Non-pigmented ciliary epithelial cell (primary cell): ENCODE measurements at places on chromosomes 16 and 17.

DNA sequence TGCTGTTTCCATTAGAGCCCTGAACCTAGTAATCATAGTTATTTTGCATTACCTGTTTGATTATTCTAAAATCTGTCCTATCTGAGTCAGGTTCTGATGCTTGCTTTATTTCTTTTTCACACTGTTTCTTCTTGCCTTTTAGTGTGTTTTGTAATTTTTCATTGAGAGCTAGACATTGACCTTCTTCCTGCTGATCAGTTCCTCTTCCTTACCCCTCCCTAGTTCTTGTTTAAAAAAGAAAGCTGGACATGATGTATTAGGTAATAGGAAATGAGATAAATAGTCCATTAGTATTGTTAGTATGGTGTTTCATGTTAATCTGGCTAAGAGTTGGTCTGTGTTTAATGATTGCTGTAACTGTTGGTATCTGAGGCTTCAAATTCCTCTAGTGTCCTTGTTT, 13.4 kb downstream of the WWP2 start:
- no peak for DNase-seq

GRCh38 chr17:74146196-74146595, 57.3 kb upstream of the RPL38 start:
- DNase-seq = no peak

DNA sequence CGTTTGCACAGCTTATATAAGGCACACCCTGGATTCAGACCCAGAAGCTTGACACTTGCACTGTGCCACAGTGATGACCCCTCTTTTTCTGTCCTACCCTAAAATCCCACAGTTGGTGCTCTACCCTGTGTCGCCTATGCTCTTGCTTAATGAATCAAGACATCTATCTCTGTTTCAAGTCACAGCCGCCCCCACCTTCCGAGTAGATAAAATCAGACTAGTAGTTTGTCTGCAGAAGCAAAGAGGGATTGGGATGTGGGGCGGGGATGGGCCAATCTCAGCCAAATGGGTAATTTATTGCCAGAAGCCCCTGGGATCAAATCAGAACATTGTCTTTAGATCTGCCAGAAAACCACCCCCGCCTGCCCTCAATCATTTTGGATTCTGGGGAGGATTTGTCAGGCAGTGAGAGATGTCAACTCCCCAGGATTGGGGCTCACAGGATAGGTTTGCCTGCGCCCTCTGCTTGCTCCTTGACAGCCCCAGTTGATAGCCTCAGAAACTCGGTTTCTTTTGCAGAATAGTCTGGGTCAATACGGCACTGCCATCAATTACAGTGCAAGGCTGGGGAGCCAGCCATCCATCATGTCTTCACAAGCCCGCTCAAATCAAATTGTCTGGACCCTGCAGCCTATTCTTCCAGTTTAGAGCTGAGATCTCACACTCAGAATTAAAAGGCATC, 520.8 kb downstream of the GRIN2A start:
- no peak for DNase-seq

DNA sequence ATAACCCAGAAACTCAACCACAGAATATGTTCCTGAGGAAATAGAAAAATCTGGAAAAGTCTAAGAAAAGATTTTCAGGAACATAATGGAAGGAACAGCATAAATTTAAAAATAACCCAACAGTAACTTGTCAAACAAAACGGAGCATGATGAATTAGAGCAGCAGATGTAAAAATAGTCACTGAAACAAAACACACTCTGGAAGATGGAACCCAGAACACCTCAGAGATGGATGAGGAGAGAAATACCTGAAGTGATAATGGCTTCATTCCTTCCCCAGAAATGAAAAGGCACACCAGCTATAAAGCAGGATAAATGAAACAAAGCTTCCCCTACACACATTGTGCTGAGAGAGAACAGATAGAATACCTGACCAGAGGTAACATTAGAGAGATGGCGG, 6.3 kb downstream of the TK1 start:
- no peak for DNase-seq

- no peak for DNase-seq
These were observed 41.7 kb downstream of the BRIP1 start for GRCh38 chr17:61821655-61822054.

DNA sequence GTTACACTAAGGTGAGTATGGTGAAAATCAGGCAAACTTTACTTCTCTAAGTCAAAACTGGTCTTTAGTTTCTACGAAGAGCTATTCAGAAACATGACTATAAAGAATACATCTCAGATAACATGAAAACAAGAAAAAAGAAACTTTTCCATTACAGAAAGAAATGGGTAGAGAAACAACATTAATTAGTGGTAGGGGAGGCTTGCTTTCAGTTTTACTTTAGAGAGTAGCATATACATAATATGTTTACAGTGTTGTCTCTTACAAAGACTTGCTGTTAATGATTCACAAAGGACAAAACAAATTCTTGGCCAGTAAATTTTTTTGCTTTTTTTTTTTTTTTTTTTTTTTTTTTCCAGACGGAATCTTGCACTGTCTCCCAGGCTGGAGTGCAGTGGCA, 34.2 kb downstream of the CRLF3 start:
- no peak for DNase-seq

DNA sequence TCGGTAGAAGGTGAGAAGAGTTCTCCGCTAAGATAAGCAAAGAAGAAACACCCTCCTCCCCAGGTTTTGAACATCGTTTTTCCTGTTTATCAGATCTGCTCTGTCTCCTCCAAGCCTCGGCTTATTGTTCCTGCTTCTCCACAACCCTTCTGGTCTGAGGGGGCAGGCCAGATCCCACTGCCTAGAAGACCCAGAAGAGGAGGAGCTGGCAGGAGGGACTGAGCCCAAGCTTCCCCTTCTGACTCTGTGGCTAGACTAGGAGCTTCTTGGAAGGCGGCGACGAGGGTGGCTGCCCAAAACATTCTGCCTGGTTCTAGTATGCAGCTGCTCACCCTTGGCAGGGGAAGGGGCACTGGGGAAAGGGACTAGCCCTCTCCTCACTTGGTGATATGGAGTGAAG, 5.2 kb upstream of the HOXB5 start:
- DNase-seq = no peak

- no peak for DNase-seq
These were observed 11.6 kb downstream of the ZNRF1 start for GRCh38 chr16:75010427-75010826.

DNA sequence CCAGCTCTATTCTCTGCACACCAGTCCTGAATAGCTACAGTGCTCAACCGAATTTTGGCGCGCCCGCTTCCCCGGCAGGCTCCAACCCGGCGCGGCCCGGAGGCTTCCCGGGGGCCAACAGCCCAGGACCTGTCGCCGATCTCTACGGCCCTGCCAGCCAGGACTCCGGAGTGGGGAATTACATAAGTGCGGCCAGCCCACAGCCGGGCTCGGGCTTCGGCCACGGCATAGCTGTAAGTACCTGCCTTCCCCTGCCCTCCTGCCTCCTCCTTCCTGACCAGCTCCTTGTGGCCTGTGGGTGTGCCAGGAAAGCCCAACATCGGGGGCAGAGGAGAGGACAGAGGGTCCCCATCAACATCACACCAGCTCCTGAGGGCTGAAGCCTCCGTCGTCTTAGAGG, 70.2 kb downstream of the CCDC182 start:
- DNase-seq = no peak

GRCh38 chr17:16931318-16932060, 40.4 kb downstream of the TNFRSF13B start:
- no peak for DNase-seq

DNA sequence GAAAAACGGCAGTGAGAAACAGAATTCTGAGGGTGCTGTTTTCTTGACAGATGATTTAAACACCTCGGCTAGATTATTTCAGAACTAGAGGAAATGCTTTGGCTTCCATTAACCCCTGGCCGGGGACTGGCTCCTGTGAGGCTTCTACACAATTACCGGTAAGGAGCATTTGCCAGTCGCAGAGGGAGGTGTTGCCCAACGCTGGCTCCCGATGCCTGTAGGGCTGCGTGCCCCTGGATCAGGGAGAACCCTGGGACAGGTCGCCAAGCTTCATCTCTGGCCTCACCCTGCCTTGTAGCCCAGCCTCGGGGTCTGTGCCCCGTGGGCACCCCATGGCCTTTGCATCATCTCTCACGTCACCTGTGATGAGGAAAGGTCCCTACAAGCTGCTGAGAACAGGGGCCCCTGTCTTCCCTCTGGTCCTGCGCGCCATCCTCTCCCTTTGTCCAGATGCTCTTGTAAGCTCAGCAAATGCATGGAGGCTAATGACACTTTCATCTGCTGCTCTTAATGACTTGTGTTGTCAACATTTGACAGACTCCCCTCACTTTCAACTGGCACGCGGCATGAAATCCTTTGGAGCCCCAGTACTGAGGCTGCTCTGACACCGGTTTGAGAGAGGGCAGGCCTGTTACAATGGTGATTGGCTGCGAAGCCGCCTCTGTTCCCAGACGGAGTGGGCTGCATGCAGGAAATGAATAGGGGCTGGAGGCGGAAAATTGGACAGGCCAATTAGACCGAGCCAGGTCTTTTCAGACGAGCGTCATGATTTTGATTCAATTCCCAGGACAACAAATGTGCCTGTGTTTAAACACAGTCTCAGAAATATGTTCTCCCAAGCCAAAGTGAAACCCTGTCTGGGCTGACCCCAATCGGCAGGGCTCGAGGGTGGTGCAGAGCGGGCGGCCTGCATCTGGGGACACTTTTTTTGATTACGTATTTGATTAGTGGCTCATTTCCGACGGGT, 85.5 kb upstream of the DOC2B start:
- DNase-seq = no peak

GRCh38 chr17:55233840-55234239, 30.9 kb upstream of the HLF start:
- DNase-seq = no peak

DNA sequence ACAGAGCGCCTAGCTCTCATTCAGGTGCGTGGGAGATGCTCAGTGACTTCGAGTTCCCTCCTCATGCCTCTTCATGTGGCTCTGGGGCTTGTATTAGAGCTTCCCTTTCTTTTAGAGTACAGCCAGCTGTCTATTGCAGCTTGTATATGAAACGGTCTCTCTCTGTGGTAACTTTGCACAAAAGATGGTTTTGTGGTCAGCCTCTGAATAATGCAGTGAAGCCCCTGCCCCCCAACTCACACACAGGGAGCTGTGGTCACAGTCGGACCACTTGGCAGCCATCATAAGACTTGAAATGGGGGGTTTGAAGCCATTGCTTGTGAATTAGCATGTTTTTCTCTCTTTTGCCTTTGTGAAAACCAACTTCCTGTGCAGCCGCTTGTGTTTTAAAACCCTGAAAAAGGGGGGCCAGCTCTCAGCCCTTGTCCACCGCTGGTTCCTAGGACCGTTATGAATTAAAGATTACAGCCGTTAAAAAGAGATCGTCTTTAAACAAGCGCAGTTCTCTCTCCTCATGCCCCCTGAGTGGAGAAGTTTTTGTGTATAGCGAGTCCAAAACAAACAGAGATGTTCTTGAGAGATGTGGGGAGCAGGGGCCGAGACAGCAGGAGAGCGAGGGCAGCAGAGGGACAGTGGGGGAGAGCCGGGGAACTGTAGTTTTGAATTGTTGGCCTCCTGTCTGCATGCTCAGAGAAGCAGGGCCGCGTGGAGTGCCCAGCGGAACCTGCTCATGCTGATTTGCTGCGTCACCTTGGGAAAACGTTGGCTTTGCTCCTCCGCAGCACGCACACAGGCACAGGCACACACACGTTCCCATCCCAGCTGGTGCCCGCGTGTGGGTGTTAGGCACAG, 199.0 kb downstream of the MSI2 start:
- DNase-seq = no peak

DNA sequence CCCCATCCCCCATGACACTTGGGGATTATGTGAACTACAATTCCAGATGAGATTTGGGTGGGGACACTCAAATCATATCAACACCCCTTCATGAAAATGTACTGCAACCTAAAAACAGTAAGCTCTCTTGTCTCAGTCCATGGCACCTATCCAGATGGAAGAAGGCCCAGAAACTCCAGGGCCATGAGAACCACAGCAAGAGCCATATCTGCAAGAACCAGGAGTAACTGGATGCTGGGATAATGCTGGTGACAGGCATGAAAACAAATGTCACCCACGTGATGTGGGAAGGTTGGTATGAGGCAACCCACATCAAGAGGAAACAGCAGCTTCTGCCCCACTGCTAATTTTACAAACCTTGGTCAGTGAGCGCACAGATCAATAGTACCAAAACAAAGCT, 400.1 kb upstream of the ERCC4 start:
- DNase-seq = no peak

GRCh38 chr16:81457326-81458133, 12.9 kb downstream of the CMIP start:
- DNase-seq = no peak

DNA sequence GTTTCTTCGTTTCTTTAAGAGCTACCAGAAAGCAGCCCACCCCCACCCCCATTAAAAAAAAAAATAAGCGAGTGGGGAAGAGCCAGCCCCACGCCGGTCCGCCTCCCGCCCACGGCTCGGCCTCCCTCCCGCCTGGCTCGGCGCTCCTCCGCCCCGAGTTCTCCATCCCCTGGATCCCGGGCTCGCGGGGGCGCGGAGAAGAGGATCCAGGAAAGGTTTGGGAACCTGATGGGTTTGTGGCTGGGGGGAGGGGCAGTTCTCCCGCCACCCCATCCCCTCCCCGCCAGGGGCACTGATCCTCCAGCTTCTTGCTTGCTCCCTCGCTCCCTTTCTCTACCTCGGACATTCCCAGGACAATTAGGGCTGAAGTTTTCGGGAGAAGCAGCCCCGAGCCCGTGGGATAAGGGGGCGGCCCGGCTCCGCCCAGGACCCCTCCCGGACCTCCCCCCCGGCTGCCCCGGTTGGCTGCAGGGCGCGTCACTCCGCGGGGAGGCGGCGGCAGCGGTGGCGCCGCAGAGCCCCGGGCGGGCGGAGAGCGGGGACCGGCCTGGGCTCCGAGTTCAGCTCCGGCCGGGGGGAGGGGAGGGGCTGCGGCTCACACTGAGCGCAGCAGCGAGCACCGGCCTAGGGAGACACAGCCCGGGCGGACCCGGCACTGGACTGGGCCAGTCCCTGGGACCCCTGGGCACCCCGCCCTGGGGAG, 1.0 kb upstream of the SALL1 start:
- DNase-seq = no peak

- no peak for DNase-seq
These were observed 99.4 kb upstream of the MYOCD start for GRCh38 chr17:12566291-12566690.

DNA sequence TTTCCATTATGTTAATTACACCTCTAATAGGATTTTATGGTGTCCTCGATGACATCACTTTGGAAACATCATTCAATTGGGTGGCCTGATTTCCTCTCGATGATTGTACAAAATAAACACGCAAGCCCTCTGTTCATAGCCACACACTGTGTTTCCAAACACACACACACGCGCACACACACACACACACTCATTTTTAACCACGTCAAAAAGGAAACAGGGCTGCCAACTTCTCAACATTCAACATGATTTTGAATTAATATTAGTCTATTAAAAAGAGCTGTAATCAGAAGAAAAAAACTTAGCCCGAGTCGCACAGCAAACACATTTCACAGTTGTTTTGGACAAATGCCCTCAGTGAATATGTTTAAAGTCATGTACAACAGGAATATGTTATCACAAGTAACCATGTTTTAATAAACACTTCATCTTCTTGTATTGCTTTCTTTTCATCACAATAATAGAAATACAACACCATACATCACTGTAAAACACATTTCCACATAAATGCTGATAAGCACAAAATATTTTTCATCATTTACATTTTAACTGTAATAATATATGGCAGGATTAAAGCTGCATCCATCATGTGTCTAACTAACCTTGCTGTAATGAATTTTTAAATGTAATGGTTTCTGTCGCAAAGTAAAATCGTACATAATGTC, 219.1 kb upstream of the IRX3 start:
- DNase-seq = no peak

- DNase-seq = no peak
These were observed 21.9 kb downstream of the KIF2B start for GRCh38 chr17:53844491-53845107.

GRCh38 chr17:56939869-56940484, 20.9 kb downstream of the COIL start:
- no peak for DNase-seq

GRCh38 chr16:80403894-80404293, 136.9 kb upstream of the DYNLRB2 start:
- no peak for DNase-seq
